ENCODE measurements at places on chromosomes 1 and 21.

- no peak for DNase-seq
Observed at GRCh38 chr1:244860914-244861610, 3.3 kb downstream of the HNRNPU start.

GRCh38 chr1:43750083-43750482 is 42.7 kb downstream of the ST3GAL3 start:
- DNase-seq: no peak

DNA sequence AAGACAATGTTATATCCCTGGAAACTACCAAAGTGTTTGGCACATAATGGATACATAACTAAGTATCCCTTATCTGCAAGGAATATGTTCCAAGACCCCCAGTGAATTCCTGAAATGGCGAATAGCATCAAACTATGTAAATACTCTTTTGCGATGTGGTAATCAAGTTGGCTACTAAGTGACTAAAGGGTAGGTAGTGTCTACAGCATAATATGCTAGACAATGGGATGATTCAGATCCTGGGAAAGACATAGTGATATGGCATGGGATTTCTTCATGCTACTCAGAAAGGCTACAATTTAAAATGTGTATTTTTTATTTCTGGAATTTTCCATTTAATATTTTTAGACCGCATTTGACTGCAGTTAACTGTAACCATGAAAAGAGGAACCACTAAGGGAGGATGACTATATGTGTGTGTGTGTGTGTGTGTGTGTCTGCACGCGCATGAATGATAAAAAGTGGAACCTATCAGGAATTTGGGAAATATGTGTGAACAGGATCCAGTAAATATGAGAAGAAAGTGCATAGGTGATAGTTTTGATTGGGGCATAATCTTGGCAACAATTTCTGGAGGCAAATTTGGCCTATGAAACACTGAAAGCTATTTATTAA is 1899.9 kb downstream of the NCAM2 start:
- DNase-seq: no peak

DNA sequence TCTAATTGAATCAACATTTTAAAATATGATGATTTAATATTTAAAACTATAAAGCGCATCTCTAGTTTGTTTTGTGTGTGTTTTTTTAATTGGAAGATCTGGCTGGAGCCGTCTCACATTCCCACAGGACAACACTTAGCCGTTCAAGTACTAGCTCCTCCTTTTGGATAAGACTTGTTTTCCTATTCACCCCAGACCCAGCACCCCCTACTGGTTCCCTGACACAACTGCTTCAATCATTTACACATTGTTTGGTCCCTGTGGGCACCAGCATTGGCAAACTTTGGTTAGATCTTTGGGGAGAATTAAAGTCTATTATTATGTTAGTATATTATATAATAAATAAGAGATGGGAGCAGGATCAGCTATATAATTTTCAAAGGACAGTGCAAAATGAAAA is 34.5 kb downstream of the TYW3 start:
- no peak for DNase-seq

DNA sequence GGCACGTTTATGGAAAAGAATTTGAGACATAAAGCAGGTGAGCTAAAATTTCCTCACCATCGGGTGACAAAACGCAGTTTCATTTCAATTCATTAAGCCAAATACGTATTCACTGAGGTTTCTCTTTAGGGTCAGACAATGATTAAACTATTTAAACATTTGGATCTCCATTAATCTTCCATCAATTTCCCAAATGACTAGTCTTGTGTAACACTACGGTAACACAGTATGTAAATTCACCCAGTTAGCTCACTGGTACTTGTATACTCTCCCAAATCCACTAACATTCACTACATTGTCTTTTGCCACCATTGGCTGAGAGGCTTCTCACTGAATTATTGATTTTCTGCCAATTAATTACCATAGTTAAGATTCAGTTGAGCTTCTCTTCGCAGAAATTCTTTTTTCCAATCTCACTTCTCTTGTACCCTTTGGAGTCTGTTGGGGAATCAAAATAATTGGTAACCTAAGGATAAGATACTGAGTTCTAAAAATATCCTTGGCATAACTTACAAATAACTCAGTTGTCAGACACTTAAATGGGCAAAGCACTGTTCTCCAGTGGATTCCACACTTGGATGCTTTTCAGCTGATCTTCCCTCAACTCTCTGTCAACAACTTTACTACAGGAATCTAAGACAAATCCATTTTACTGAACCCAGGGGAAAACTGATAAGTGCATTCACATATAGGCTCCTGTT is 40.7 kb downstream of the SIPA1L2 start:
- no peak for DNase-seq

- DNase-seq: no peak
Observed at GRCh38 chr1:155082301-155083051, 3.8 kb downstream of the EFNA3 start.

- DNase-seq: no peak
Observed at GRCh38 chr1:3717715-3718601, 34.3 kb upstream of the CCDC27 start.

DNA sequence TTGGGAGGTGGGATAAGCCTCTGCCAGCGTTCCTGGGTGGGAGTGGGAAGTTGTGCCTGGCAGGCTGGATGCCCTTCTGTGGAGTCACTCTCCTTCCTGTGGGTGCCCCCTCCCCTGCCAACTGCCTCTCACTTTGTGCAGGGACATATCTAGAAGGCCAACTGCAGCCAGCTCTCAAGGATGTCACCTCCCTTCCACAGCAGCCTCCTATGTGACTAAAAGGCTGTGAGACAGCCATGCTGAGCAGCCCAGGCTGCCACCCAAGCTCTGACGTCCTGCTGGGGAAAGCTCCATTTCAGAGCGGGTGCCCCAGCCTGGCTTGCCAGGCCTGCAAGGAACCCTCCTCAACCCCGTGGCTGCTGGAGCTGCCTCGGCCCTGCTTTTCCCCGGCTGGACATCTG is 19.6 kb upstream of the SLC26A9 start:
- DNase-seq: no peak

GRCh38 chr1:69898403-69898947 is 306.9 kb downstream of the LRRC40 start:
- no peak for DNase-seq

DNA sequence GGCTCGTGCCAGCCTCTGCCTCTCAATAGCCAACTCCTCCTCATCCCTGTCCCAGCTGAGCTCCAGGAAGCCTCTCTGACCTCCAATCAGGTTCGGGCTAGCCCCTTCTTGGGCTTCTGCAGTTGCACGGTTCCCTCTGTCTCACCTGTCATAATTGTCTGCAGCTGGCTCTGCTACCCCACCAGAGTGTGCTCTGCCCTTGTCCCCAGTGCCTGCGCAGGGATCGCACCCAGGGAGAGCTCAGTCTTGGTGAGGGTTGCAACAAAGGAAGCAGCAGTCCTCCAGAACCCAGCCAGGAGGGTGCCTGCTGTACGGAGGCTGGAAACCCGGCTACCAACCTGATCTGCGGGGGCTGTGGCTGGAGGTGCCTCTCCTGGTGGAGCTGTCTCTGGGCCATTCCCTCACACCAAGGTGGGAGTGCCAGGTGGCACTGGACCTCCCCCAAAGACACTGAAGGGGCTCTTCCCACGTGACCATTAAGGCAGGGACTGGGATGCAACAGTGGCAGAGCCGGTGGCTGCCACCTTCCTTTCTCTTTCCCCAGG is 63.5 kb upstream of the DMRTB1 start:
- DNase-seq: no peak

- DNase-seq: no peak
Observed at GRCh38 chr1:229127301-229127700, 143.6 kb upstream of the RAB4A start.

GRCh38 chr1:107196973-107197562 is 56.2 kb downstream of the NTNG1 start:
- DNase-seq: no peak

DNA sequence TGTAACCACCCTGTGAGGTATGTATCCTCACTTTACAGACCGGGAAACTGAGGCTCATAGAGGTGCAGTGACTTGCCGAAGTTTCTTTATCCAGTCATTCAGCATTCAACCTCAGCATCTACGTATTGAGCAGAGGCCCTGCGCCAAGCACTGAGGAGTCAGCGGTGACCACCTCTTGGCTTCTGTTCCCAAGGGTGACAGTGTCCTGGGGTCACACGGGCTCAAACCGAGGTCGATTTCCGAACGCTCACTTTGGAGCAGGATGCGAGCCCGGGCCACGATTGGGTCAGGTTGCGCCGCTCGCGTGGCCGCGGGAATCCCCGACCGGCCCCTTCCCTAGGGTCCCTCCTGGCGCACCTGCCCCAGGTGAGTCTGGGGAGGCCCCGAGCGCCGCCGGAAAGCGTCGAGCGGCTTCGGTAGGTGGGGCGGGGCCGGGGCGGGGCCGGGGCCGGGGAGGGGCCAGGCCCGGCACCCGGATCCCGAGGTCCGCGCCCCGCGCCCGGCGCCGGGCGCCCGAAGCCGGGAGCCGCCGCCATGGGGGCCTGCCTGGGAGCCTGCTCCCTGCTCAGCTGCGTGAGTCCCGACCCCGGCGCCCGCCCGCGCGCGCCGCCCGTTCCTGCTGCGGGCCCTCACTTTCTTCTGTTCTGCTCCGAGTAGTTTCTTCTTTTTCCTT is at the start of gene SERINC2:
TSS of gene SERINC2 (plus strand) at position 482 of the 673 bp plus-strand sequence. CDS start at position 535, 53 bp downstream.
- DNase-seq: peak; percentile 7

Measured in stimulated activated CD4-positive, alpha-beta T cell treated with anti-CD3 and anti-CD28 coated beads, TNF-alpha, amount 100 ng/mL, for 1 hour (primary cell).